ENCODE measurements at places on chromosomes 2 and 18.

DNA sequence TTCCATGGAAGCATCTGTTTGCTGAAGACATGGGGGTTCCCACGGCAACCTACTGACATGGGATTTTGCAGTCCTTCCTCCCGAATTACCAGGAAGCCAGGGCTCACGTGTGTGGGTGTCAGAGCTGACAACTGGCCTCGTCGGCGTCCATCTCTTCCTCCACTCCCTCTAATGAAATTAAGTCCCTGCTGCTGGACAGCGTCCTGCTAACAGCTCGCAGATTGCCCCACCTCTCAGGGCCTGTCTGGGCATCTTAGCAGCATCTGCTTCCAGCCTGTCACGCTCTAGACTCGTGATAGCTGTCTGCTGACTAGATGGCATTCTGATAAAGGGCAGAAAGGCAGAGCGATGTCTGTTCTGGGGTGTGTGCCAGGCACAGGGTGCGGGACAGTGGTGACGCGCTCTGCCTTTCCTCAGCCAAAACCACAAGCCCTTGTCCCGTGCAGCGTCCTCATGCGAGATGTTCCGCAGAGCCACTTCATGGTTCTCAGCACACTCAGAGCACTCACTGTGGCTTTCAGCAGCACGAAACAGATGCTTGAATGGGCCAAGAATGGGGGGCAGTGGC lies 161.1 kb downstream of the ARL4C start:
- no peak for DNase-seq

DNA sequence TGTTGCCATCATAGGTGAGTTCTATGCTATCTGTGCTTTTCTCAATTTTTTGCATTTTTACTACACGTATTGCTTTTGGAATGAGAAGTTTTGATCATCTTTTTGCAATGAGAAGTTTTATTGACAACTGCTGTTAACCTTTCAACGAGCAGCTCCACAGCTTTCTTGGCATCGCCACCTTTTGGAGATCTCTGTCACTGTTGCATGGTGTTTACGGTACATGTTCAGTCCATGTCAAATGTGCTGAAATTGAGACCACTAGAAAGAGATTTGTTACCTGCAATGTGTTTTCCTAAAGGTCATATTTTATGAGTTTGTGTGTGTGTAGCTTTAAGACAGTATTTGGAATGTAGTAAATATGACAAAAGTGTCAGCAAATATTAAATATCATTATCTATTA lies 120.8 kb downstream of the OSBPL6 start:
- no peak for DNase-seq

- DNase-seq, result no peak
Measured at GRCh38 chr18:9823805-9824473, 61.8 kb upstream of the TXNDC2 start.

DNA sequence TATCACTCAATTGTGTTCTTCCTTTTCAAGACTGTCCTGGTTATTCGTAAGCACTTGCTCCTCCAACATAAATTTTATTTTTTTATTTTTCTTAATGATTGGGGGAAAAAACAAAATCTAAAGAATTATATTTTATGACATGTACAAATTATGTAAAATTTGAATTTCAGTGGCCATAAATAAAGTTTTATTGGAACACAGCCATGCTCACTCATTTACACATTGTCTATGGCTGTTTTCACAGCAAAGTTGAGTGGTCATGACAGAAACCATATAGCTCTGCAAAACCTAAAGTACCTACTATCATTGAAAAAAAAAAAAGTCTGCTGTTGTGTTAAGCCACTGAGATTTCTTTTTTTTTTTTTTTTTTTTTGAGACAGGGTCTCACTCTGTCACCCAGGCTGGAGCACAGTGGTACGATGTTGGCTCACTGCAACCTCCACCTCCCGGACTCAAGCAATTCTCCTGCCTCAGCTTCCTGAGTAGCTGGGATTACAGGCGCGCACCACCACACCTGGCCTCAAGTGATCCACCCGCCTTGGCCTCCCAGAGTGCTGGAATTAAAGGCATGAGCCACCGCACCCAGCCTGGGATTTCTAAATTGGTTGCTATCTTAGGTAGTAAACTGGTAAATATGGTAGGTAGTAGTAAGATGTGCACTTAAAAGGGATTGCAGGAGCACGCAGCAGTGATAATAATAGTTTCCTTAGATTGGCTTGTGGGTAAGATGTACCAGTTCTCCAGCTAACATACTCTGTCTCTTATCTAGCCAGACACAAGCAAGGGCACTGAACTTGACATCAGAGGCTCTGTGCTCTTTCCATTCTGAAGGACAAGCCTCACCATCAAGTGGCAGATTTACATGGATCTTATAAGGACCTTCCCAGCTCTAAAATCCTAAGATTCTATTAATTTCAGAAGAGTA lies 44.4 kb downstream of the KCNG3 start:
- no peak for DNase-seq

DNA sequence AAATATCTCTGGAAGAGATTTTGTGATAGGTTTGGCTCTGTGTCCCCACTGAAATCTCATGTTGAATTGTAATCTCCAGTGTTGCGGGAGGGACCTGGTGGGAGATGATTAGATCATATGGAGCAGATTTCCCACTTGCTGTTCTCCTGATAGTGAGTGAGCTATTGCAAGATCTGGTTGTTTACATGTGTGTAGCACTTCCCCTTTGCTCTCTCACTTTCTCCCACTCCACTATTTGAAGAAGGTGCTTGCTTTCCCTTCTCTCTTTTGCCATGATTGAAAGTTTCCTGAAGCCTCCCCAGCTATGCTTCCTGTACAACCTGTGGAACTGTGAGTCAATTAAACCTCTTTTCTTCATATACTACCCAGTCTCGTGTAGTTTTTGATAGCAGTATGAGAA lies 97.0 kb upstream of the FN1 start:
- DNase-seq, result no peak

- DNase-seq, result no peak
Measured at GRCh38 chr2:75432761-75433361, 127.9 kb downstream of the EVA1A start.

DNA sequence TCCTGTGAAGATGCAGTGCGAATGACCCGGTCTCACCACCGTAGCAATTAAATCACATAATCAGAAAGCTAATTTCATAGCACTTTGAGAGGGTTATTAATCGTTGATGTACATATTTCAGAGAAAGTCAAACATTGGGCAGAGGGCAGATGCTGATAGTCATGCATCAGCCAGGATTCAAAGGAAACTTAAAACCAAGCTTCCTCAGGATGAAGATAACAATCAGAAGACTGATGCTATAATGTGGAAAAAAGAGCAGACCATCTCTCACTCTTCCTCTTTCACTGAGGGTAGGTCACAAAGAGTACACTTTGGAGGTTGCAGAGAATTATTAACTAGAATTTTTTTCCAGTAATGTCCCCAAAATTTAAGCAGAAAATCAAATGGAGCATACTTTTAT lies 1027.7 kb upstream of the ZEB2 start:
- no peak for DNase-seq

- DNase-seq, result no peak
Measured at GRCh38 chr2:88489181-88489580, 36.7 kb upstream of the FOXI3 start.

DNA sequence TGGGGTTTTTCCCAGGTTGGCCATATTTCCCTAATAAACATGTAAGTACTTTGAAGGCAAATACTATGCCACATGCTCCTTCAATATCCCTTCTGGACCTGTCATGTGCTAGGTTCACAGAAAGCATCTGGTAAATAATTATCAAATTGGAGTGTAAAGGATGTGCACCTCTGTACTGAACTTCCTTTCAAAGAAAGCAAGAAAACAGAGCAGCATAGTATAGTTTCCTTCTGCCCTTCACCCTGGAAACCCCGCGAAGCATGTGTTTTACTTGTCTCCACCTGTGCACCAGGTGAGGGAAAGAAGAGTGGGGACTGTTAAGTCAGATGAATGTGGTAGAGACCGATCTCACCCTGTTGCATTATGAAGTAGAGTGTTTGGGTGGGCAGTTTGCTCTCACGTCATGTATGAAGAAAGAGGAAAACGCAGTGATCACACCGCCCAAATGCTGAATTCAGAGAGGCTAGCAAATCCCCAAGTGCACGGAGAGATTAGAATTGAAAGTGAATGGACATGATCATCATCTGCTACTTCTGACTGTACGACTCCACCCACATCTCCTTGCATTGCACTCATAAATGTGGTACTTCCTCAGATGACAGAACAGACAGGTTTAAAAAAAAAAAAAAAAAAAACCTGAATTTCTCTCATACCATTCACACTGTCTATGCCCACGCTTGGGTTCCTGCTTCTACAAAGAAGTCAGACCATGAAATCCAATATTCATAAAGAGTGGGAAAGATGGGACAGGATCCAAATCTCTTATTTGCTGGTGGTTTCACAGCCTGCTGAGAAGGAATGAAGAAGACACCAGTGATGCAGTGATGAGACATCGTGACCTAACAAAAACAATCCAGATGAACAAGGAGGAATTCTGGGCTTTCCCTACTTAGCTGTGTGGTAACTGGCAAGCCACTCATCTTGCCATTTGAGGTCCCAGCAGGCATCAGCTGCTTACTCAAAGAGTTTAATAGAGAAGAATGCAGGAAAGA lies 448.6 kb downstream of the BCL11A start:
- no peak for DNase-seq

GRCh38 chr2:129334696-129335410 lies 644.6 kb upstream of the RAB6C start:
- no peak for DNase-seq

DNA sequence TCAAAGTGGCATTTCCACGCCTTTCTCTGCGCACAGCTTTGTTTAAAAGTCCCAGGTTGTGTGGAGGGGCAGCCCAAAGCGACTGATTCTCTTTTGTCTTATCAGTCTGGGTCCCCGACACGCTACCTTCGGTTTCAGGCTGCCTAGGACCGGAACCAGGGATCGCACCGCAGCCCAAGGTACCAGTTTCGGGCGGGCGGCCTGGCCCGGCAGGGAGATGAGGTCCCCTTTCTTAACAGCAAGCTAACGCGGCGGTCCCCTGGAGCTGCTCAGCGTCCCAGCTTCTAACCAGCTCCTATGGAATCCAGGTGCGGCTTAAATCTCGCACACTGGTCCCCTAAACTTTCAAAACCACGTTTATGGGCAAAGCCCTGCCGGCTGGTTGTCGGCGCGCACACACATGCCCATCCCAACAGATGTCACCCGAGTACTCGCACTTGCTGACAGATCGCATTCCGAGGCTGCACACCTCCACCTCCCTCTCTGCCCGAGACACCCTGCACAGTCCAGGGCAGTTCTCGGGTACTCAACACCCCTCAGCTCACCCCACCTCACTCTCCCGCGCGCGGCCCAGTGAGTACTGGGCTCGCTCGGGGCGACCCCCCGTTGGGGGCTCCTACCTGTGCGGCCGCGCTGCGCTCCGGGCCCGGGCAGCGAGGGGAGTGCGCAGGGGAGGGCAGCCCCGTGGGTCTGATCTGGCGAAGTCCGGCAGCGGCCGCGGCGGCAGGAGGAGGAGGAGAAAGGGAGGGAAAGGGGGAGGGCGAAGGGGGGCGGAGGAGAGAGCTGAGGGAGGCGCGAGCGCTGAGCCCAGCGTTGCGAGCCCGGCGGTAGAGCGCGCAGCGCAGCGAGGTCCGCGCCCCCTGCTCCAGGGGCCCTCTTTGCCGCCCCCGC lies at the start of gene EFEMP1:
Gene EFEMP1 (minus strand): TSS at position 692 of the 891 bp plus-strand sequence. CDS start 1,342 bp downstream, outside the sequence.
- DNase-seq, result no peak

GRCh38 chr18:12029786-12030584 lies 48.7 kb downstream of the IMPA2 start:
- DNase-seq, result no peak

DNA sequence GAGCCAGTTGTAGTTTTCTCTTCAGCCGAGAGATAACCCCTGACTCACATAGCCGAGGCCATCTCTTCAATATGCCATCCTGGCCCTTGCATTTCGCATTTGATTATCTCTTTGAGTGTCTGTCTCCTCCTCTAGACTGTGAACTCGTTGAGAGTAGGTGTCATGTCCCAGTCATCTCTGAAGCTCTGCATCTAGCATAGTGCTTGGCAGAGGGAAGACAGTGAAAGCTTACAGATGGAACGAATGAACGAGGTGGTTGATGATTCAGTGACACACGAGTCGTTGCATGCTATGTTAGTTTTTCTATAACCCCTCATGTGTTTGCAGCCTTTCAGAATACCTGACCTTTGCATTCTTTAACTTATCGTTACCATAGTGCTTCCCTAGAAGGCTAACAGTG lies 59.9 kb upstream of the CYRIA start:
- DNase-seq, result no peak

GRCh38 chr2:1812926-1813325 lies 68.6 kb upstream of the PXDN start:
- no peak for DNase-seq

- DNase-seq, result no peak
Measured at GRCh38 chr2:188647430-188648070, 326.6 kb upstream of the COL3A1 start.

DNA sequence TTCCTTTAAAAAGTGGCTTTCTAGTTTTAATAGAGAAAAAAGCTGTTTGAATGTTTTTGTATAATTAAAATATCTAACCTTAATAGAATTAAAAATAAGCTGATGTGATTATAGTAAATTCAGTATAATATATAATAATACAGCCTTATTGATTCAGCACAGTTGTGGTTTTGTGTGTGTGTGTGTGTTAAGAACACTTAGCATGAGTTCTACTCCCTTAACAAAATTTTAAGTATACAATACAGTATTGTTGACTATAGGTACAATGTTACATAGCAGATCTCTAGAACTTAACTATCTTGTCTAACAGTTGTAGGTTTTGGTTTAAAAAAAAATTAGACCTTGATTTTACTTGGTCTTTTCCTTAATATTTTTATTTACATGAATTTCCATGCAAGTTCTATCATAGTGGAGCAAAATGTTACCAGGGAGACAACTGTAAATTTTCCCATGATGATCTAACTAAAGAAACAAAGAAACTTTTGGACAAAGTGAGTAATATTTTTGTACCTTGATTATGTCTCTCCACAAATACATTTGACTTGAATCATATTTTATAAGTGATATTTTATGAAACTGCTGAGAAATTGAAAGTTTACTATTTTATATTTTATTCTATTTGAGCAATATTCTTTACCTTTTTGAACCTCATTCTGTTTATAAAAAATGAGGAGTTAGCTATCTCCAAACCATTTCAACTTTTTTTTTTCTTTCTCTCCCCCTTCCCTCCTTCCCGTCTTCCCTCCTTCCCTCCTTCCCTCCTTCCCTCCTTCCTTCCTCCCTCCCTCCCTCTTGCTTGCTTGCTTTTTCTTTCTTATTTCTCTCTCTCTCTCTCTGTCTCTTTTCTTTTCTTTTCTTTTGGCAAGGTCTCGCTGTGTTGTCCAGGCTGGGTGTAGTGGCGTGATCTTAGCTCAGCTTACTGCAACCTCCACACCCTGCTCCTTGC lies 46.3 kb downstream of the ZC3H6 start:
- DNase-seq, result no peak

DNA sequence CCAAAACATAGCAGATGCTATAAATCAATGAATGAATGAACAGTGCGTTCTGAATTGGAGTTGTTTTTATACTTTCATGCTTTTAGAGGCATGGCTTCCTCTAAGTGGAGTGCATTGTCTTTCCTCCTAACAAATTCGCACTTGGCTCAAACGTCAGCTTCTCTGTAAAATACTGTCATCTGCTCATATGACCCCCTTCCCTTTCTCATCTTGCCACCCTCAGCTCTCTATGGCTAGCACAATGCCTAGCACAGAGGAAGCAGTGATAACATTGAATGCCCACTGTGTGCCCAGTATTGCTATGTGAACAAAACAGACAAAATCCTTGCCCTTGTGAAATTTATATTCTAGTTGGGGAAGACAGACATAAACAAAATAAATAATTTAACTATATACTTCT lies 258.8 kb downstream of the MREG start:
- DNase-seq, result no peak

GRCh38 chr2:136019306-136019705 lies 33.9 kb upstream of the DARS1 start:
- no peak for DNase-seq

- DNase-seq, result no peak
Measured at GRCh38 chr2:88209521-88210131, 39.5 kb downstream of the THNSL2 start.

All from activated CD4-positive, CD25-positive, alpha-beta regulatory T cell treated with anti-CD3 and anti-CD28 coated beads, Interleukin-2, amount 50 U/mL, for 16 hours (primary cell).